Fibroblast of skin of back (primary cell): ENCODE measurements at places on chromosomes 1 and 21.

- no peak for DNase-seq
These were observed 13.4 kb upstream of the SPSB1 start for GRCh38 chr1:9279172-9279840.

DNA sequence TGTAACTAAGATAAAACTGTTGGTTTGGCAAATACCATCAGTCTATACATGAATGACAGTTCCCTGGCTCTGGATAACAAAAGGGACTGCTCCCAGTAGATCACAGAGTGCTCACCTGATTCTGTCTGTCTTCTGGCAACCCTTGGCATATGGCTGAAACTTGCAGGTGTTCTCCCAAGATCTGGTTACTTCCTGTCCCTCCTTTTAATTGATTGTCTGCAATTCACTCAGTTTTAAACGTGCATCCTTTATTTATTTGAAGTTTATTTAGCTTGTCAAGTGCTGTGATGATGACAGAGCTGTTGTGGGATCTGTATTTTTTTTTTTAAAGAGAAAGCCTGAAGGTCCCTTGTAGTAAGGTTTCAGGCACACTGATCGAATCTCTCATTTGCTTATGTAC lies 3.4 kb downstream of the KCNA3 start:
- DNase-seq: no peak

GRCh38 chr21:37266515-37267221 lies 466 bp downstream of the VPS26C start:
- DNase-seq: peak; percentile 44

GRCh38 chr1:223242382-223242955 lies 99.4 kb upstream of the TLR5 start:
- DNase-seq: peak; percentile 31

GRCh38 chr1:232579466-232579865 lies 50.5 kb downstream of the SIPA1L2 start:
- no peak for DNase-seq
